ENCODE measurements at places on chromosomes 3 and 15. TPM values are rescaled to one million over a fixed set of nuclear protein-coding genes. Genes with fewer than 3 reads are reported as not detected.

BOC gene
- 2.8 TPM for total RNA-seq

GLDN gene
- not detected for total RNA-seq

- H3K4me3 ChIP-seq: peak within 1 kb of the TSS; percentile 73
- DNase-seq: peak; percentile 98
- peaks cover 24% of the 10 kb centered on the region for H3K4me1 ChIP-seq
- no peaks in the 10 kb centered on the region for H3K27me3 ChIP-seq
- H3K27ac ChIP-seq: peak within 1 kb of the TSS; percentile 80
Observed at GRCh38 chr3:168095611-168096209, at the start of gene GOLIM4. Gene GOLIM4, minus strand, starts transcription at chr3:168095924. Its CDS starts 639 bp downstream, at chr3:168095285.

DNA sequence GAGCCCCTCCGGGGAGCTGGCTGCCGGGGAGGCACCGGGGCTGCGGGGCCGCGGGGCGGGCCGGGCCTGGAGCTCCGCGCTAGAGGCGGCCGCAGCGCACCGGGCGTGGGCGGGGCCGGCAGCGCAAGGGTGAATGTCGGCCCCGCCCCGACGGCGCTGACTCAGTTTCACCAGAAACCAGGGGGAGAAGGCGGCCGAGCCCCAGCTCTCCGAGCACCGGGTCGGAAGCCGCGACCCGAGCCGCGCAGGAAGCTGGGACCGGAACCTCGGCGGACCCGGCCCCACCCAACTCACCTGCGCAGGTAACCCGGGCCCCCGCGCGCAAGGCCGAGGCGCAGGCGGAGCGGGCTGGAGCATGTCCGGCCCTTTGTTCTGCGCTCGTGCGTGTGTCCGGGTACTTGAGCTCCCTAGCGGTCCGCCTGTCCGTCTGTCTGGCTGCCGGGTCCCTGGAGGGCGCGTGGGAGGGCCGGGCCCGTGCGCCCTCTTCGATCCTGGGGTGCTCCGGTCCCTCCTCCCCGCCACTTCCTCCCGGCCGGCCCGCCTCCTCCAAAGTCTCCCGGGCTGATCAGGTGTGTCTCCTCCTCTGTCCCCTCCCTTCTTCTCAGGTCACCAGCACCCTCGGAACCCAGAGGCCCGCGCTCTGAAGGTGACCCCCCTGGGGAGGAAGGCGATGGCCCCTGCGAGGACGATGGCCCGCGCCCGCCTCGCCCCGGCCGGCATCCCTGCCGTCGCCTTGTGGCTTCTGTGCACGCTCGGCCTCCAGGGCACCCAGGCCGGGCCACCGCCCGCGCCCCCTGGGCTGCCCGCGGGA, at the start of gene SPINT1:
TSS of gene SPINT1 (plus strand) at position 164 of the 811 bp plus-strand sequence. CDS start at position 671, 507 bp downstream.
- peak within 1 kb of the TSS; percentile 17 for H3K4me3 ChIP-seq
- H3K4me1 ChIP-seq: peaks cover 12% of the 10 kb centered on the region
- DNase-seq: no peak
- no peak within 1 kb of the TSS for H3K27ac ChIP-seq
- H3K36me3 ChIP-seq: no peaks in the 10 kb centered on the region

DNA sequence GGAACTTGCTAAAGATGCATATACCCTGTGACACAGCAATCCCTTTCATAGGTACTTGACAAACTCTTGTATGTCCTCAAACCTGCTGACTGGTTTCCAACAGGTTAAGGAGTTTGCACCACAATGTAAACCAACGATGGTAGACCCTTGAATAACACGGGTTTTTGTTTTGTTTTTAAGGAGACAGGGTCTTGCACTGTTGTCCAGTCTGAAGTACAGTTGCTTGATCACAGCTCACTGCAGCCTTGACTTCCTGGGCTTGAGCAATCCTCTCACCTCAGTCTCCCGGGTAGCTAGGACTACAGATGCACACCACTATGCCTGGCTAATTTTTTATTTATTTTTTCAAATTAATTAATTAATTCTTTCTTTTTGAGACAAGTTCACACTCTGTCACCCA, 23.3 kb downstream of the SIN3A start:
- H3K27me3 ChIP-seq: no peaks in the 10 kb centered on the region
- no peak overlapping the region for H3K27ac ChIP-seq
- DNase-seq: no peak
- peaks cover 63% of the 10 kb centered on the region for H3K36me3 ChIP-seq
- no peak overlapping the region for H3K4me3 ChIP-seq
- H3K4me1 ChIP-seq: no peaks in the 10 kb centered on the region

GRCh38 chr3:36679384-36680200, 84.8 kb downstream of the DCLK3 start:
- no peaks in the 10 kb centered on the region for H3K36me3 ChIP-seq
- peaks cover 30% of the 10 kb centered on the region for H3K4me1 ChIP-seq
- H3K27ac ChIP-seq: peak overlapping the region; percentile 82
- no peaks in the 10 kb centered on the region for H3K27me3 ChIP-seq

DNA sequence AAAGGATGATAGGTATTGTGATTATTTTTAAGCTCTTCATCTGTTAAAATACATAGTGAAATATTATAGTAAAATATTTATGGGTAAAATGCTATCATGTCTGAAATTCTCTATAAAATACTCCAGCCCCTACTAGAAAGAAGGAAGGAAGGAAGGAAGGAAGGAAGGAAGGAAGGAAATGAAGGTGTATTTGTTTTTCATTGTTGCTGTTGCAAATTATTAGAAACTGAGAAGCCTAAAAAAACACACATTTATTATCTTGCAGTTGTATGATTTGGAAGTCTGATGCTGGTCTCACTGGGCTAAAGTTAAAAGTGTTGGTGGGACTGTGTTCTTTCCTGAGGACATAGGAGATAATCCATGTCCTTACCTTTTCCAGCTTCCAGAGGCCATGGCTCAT, 47.6 kb upstream of the CLSTN2 start:
- no peaks in the 10 kb centered on the region for H3K4me1 ChIP-seq
- no peak overlapping the region for H3K27ac ChIP-seq
- no peaks in the 10 kb centered on the region for H3K36me3 ChIP-seq
- H3K27me3 ChIP-seq: no peaks in the 10 kb centered on the region
- no peak for DNase-seq

DNA sequence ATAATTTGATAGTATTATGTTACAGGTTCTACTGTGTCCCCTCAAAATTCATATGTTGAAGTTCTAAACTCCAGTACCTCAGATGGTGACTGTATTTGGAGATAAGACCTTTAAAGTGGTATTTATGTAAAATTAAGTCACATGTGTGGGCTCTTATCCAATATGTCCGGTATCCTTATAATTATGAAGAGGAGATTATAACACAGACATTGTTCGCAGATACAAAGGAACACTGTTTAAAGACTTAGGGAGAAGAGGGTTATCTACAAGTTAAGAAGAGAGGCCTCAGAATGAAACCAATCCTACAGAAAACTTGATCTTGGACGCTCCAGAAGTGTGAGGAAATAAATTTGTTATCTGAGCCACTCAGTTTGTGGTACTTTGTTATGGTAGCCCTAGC, 50.9 kb downstream of the DPH6 start:
- H3K4me1 ChIP-seq: no peaks in the 10 kb centered on the region
- H3K36me3 ChIP-seq: no peaks in the 10 kb centered on the region
- H3K4me3 ChIP-seq: no peak overlapping the region

- H3K27me3 ChIP-seq: no peaks in the 10 kb centered on the region
- no peak overlapping the region for H3K4me3 ChIP-seq
- DNase-seq: no peak
- peak overlapping the region; percentile 90 for H3K27ac ChIP-seq
Observed at GRCh38 chr3:190088890-190089289, 31.8 kb downstream of the P3H2 start.

GRCh38 chr15:40255033-40255432, 16.2 kb downstream of the PAK6 start:
- H3K4me3 ChIP-seq: no peak overlapping the region
- H3K27ac ChIP-seq: no peak overlapping the region
- H3K4me1 ChIP-seq: peaks cover 48% of the 10 kb centered on the region
- no peaks in the 10 kb centered on the region for H3K36me3 ChIP-seq
- H3K27me3 ChIP-seq: no peaks in the 10 kb centered on the region

GRCh38 chr3:12719541-12719940, 39.5 kb downstream of the TMEM40 start:
- DNase-seq: no peak
- no peaks in the 10 kb centered on the region for H3K36me3 ChIP-seq
- H3K4me3 ChIP-seq: 0 out of 2 replicates have a peak overlapping the region, but pooled peaks have one; percentile 12
- no peak overlapping the region for H3K27ac ChIP-seq
- H3K27me3 ChIP-seq: no peaks in the 10 kb centered on the region

Data from SJSA1 (cell line).